ENCODE measurements at places on chromosomes 7 and 10.
A peak's percentile ranks its signal among the peaks of the same experiment; 100 is the strongest.

GRCh38 chr7:55477781-55478374, 94.4 kb downstream of the VOPP1 start:
- DNase-seq, result no peak

- DNase-seq, result no peak
Measured at GRCh38 chr10:113995201-113995600, 48.5 kb upstream of the ADRB1 start.

DNA sequence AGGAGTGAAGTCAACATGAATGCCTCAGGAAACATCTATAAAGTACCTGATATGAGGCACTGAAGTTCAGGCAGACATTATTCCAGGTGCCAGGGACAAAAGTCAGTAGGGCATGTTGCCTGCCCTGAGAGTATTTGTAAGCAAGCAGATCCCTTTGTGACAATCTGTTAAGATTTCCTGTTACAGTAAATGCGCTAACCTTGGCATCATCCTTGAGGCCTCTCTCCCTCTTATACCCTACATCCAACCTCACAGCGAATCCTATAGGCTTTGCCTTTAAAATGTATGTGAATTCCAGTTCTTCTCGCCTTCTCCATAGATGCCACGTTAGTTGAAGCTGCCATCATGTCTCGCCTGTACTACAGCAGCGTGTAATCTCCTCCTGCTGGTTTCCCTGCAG, 165.3 kb downstream of the DNAH11 start:
- no peak for DNase-seq

- DNase-seq, result no peak
Measured at GRCh38 chr10:3166496-3167290, 5.9 kb downstream of the PITRM1 start.

- DNase-seq, result no peak
Measured at GRCh38 chr7:105011831-105012502, 2.0 kb upstream of the KMT2E start.

DNA sequence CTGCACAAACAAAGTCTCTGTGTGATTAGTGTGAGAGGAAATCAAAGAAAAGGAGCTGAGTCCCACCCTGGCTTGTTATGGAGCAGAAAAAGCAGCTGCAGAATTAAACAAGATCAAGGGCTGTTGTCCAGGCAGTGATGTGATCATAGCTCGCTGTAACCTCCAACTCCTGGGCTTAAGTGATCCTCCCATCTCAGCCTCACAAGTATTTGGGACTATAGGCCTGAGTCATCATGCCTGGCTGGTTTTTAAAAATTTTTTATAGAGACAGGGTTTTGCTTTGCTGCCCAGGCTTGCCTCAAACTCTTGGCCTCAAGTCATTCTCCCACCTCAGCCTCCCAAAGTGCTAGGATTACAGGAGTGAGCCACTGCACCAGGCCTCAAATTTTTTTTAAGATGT, 88.9 kb downstream of the IPMK start:
- no peak for DNase-seq

- no peak for DNase-seq
Measured at GRCh38 chr10:31804352-31804810, 124.2 kb downstream of the ARHGAP12 start.

DNA sequence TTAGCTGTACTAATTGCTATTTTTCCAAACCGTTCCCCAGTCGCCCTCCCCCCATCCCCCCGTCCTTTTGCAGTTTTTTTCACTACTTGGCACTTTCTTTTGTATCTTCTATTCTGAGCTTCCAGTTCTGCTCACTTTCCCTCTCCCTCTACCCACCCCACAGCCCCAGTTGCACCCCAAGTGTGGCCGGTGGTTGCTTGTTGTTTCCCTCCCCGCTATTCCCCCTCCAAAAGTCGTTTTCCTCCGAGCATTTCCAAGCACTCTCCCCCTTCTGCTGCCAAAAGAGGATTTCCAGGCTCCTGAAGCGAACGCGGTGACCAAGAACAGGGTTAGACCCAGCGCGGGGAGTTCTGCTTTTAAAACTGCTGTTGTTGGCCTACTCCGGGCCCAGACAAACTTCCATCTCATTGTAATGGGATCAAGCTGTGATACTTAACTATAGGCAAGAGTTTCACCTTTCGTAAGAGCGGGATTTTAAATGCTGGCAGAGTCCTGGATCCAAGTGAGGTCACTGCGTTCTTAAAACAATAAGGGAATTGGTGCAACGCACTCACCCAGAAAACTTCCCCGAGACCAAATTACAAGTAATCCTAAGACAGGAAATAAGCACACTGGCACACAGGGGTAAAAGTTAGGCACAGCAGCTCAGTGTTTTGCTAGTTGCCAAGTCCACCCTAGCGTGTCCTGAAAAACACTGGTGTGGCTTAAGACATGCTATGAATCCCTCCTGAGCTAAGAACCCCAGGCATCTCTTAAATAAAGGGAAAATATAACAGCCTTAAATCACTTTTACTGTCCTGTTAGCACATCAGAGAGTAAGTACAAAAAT, 1.5 kb upstream of the RGS10 start:
- DNase-seq, result no peak

- no peak for DNase-seq
Measured at GRCh38 chr7:150586068-150586784, 19.0 kb downstream of the GIMAP4 start.

GRCh38 chr10:78513330-78513729, 479.7 kb downstream of the RPS24 start:
- DNase-seq, result no peak

DNA sequence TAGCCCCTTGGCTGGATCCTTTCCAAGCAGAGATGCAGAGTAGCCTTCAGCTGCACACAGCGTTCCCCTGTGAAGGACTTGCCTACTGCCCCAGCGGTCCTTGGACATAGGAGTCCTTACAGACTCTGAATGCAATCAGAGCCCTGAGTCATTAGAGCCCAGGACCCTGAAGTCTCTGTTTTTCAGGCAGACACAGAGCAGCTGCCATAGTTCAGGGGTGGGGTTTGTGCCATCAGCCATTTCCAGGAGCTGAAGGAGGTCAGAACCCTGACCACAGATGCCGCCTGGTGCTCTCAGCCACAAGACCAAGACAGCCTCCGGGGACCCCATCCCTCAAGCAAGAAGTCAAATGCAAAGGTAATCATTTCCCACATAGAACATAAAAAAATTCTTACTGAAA, 32.8 kb upstream of the WDFY4 start:
- DNase-seq, result no peak

- DNase-seq, result no peak
Measured at GRCh38 chr7:123770378-123770777, 21.6 kb upstream of the WASL start.

DNA sequence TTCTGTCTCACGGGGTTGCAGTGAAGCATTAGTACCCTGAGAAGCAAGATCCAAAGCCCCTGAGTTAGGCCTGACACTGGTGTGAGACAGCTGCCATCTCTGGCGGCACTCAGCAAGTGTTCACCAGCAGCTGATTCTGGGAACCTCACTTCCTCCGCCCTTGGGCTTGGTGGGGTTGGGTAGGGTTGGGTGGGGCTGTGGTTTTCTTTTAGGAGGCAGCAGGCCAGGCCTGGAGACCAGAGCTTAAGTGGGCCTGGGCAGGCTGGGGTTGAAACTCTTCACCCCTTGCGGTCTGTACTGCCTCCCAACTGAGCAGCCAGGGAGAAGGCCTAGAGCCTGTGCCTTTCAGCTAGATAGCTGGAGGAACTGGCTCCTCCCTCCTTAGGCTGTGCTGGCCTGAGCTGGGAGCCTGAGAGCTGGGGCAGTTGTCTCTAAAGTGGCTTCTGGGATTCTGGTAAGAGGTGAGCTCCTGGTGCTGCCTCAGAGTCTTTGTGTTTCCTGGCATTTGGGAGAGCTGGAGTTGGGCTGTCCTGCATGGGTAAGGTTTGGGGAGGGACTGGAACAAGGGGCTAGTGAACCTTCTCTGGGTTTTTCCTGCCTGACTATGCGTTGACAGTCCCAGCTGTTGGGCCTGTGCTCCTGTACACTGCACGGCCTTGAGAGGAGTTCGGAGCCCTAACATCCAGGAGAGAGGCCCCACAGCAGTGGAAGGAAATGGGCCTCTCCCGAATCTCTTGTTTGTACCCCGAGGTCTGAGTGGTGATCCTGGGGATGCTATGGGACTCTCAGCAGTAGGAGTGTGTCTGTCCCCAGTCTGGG, 5.1 kb downstream of the TSPAN14 start:
- peak; percentile 45 for DNase-seq

DNA sequence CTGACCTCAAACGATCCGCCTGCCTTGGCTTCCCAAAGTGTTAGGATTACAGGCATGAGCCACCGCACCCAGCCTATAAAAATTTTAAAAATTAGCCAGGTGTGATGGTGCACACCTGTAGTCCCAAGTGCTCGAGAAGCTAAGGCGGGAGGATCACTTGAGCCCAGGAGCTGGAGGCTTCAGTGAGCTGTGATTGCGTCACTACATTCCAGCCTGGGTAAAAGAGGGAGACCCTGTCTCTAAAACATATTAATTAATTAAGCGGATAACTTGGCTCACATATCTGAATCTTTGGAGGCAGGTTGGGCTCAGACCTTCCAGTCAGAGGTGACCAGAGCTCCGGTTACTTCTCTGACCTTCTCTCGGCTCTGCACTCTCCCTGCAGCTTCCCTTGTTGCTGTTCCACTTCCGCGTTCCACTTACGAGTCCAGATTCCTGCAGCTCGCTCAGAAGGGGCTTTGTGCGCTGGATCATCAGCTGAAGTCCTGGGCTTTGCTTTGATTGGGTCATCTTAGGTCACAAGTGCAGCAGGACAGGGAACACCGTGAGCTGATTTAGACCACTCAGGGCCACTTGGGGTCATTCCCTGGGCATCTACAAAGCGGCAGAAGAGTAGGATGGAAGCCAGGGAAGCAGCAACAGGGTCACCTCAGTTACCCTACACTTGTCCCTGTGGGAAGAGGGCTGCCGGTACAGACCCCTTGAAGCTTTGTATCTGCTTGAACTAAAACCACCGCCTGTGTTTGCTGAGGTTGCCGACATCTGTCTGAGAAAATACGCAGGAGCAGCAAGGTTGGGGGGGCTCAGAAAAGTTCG, 2.0 kb upstream of the ARPC1B start:
- DNase-seq, result no peak

DNA sequence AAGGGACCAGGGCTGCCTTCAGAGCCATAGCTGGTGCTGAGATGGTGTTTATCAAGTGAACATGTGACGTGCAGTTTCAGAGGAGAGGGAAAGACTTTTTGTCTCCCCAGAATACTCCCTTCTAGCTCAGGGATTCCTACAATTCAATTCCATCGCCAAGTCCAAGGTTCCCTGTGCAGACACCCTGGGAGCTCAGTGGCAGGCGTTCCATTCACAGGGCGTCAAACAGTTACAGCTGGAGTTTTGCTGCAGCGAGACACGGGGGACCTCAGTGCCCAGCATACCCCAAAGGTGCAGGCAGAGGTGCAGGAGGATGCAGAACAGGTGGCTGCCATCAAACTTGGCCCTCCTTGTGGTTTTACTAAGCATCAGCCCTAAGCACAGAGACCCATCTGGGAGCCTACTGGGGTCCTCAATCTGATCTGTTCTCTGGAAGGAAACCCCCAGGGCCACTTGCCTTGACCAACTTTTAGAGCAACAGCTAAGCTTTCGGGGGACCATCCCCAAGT, 846 bp upstream of the CALML5 start:
- DNase-seq, result no peak

- no peak for DNase-seq
Measured at GRCh38 chr10:88840881-88841280, 10.8 kb downstream of the ANKRD22 start.

- no peak for DNase-seq
Measured at GRCh38 chr7:47073284-47073683, 508.6 kb downstream of the TNS3 start.

DNA sequence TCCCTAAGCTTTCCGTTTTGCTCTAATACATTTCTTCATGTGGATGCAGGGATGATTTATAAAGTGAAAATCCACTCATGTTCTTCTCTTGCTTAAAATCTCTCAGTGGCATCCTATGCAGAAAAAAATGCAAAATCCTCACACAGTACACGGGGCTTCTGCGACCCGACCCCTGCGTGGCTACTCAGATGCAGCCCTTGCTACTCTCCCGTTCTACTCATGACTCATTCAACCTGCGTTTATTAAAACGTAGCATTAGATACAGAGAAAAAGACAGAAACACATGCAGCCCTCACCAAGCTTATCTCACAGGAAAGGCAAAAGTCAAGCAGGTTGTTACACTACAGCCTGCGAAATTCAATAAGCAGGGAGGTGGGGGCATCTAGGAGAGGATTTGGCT, 284.4 kb upstream of the PFKP start:
- no peak for DNase-seq

DNA sequence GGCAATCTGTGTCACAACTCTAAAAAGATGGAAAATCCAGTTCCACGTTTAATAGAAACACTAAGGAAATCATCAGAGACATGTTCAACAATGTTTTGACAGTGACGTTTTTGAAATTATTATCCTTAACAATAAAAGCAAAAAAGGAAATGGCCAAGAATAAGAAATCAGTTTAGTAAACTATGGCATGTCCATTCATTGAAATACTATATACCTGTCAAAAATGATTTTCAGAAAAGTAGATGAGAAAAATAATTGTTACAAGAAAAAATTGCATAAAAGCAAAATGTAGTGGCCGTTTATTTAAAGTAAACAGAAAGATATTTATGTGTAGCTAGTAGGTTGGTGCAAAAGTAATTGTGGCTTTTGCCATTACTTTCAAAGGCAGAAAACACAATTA, 345.4 kb upstream of the NPSR1 start:
- no peak for DNase-seq

DNA sequence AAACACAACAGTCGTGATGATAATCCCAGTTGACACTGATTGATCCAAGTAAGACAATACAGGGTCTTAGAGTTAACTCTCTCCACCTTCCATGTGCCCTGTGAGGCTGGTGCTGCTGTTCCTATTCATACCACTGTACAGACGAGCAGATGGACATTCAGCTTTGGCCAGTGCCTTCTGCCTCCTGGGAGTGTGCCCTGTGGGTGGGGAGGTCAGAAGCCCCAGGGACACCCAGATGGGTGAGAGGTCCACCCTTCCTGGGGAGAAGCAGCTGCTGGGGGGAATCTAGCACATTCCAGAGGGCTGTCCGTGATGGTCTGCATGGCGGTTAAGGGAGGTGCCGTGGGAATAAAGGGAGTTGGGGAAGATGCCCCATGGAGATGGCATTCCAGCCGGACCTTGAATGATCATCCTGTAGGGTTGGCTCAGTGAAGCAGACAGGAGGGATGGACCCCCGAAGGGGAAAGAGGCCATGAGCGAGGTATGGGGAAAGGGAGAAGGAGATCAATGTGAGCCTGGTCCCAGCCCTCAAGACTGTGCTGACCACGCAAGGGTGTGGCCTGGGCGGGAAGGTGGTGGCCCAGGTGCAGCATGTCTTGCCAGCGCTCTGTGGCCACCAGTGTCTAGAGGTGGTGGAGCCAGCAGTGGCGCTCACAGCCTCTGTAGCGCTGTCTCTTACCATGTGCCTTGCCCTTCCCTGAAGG, 74.0 kb downstream of the ADCY1 start:
- no peak for DNase-seq

- no peak for DNase-seq
Measured at GRCh38 chr7:44153948-44154335, 12.8 kb upstream of the MYL7 start.

- no peak for DNase-seq
Measured at GRCh38 chr7:132255898-132256297, 320.4 kb downstream of the PLXNA4 start.

DNA sequence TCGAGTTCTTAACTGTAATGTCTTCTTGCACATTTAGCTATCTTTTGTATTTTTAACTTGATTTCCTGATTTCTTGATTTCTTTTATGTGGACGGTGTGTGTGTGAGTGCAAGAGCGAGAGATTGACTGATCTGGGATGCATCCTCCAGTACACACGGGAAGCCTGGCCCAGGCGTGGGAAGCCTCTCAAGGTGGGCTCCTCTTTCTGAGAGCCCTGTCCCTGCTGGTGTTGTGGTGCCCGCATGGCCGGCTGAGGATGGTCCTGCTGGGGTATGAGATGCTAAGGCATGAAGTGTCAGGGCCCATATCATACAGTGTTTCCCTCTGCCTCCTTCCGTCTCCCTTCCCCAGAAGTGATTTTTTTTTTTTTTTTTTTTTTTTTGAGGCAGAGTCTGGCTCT, 130.8 kb upstream of the TCERG1L start:
- DNase-seq, result no peak
